Activated naive CD4-positive, alpha-beta T cell treated with anti-CD3 and anti-CD28 coated beads, Interleukin-2, amount 50 U/mL, for 72 hours (primary cell): ENCODE measurements at places on chromosomes 3 and 15. TPM values are rescaled to one million over a fixed set of nuclear protein-coding genes. Genes with fewer than 3 reads are reported as not detected.

Gene EFCAB12
- 0.93 TPM for total RNA-seq

Gene CLDN1
- total RNA-seq, result 1.4 TPM

Gene ARID3B
- total RNA-seq, result 25.7 TPM

Gene IRAK2
- 4.3 TPM for total RNA-seq

Gene PRRT3
- 6.7 TPM for total RNA-seq

Gene EIF5A2
- 4.1 TPM for total RNA-seq

- DNase-seq, result no peak
These were observed 107.2 kb upstream of the HACD2 start for GRCh38 chr3:123692041-123692440.

GRCh38 chr3:46375218-46375617 is 4.5 kb downstream of the CCR5 start:
- no peak for DNase-seq

DNA sequence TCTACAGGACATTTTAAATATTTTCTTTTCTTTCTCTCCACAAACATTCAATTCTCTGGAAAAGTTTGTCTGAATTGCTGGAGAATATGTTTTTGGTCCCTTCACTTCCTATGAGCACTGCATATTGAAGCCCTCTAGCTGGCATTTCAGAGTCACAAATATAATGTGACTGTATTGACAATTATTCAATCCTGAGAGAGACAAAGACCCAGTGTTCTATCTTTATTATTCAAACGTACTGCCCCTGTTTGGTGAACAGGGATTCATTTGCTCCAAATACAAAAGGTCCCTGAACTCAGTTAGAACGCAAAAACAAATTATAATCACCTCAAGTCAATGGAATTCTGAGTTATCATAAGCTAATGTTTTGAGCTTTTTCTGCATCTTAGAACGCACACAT is 173.1 kb upstream of the CDIN1 start:
- DNase-seq, result no peak

DNA sequence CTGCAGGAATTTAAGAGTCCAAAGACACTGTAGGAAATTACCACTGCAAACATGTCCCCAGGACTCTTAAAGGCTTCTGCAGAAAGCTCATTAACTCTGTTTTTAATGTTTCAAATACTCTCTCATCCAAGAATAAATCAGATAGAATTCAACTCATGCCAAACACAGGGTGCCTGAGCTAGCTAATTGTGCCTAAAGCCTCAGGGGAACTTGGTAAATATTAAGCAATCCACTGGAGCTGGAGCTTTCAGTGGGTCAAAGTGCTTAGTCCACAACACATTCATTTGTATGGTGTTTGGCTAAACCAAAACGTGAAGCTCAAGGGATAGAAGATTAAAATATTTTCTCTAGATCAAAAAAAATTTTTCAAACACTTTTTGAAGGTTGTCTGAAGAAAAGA is 131.4 kb downstream of the THRB start:
- DNase-seq, result no peak

- DNase-seq, result no peak
These were observed 119.5 kb downstream of the FRMD5 start for GRCh38 chr15:44075535-44075934.

GRCh38 chr3:109328202-109328601 is 9.1 kb downstream of the DPPA4 start:
- DNase-seq, result no peak

DNA sequence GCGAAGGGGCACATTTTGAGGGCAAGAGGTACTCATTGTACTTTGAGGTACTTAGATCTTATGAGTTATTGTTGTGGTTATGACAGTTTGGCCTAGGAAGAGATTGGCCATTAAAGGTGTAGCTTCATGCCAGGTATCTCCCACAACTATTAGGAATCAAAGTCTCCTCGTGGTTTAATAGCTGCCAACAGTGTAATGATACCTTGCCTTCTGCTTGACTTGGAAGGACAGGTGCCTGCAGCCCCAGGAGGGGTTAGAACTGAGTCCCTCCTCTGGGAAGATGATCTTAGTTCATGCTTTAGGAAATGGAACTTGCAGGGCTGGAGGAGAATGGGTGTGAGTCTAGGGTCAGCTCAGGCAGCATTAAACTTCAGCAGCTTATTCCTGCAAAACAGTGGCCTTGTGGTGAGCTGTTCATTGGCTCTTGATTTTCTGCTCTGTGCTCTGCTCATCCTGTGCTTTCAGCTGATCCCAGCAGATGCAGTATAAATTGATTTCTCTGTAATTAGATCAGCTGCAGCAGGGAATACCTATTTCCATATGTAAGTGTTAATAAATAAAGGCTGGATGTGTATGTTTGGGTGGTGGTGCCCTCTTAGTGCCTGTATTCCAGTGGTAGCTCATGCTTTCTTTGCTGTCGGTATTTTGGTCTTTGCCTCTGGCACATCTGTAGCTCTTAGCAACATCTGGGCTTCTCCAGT is 40.5 kb downstream of the ZNF609 start:
- no peak for DNase-seq

DNA sequence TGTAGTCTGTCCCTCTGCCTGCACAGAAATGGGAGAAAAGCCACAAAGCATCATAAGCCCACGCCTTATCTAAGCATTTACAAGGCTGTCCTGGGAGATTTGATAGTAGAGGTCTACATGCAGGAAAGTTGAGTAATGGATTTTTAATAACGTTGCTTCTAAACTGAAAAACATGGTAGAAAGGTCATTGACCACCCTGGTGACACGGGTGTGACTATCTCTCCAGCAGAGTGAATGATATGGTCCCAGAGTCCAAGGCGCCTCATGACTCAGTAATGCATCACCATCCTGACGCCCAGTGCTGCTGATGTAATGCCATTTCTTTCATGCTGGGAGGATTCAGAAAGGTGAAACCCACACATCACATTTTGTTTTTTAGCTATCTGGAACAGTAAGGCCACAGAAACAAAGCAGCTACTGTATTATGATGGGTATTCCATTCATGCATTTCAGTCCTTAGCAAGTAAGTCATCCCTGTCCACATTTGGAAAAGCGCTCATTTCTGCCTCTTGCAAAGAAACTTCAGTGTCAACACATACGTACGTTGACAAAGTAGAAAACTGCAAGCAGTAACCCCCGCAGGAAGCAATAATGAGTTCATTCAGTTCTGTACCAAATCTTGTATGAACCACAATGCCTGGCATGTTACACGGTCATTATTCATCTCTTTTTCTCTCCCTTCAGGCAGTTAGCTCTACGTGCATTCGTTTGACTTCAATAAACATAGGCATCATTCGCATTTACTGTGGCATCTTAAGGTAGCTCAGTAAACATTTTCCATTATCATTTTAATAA is 483.5 kb downstream of the GABRG3 start:
- no peak for DNase-seq

DNA sequence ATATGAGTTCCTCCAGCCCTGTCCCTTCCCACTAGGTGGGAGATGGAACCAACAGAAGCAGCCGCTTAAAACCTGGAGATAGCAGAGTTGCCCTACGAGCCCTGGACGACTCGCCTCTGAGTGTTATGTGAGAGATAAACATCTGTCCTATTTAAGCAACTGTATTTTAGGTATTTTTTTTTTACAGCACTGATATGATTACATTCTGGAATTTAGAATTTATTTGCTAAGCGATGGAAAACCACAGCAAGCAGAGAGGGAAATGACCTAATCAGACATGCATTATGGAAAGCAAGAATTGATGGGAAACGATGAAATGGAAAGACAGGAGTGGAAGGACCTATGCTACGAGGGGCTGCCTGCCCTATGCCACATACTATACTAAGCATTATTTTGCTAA is 379.0 kb upstream of the IL12A start:
- no peak for DNase-seq

DNA sequence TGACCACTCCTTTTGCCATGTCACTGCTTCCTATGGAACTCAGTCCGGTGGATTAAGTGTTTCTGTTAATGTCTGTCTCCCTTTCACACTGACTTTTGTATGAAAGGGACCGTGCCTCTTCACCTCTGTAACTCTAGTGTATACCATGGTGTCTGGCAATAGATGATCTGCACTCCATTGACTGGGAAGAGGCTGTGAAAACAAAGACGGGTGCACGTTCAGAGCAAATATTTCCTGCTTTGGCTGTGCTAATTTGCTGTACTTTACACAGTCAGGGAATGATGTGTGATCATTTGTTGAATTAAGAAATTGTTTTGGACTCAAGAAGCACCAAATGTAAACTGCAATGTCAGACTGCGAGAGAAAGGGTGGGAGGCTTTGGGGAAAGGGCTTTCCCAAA is 315.2 kb downstream of the RORA start:
- no peak for DNase-seq

DNA sequence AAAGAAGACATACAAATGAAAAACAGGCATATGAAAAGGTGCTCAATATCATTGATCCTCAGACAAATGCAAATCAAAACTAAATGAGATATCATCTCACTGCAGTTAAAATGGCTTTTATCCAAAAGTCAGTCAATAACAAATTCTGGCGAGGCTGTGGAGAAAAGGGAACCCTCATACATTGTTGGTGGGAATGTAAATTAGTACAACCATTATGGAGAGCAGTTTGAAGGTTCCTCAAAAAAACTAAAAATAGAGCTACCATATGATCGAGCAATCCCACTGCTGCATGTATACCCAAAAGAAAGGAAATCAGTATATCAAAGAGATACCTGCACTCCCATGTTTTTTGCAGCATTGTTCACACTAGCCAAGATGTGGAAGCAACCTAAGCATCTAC is 165.8 kb downstream of the PLCL2 start:
- no peak for DNase-seq

DNA sequence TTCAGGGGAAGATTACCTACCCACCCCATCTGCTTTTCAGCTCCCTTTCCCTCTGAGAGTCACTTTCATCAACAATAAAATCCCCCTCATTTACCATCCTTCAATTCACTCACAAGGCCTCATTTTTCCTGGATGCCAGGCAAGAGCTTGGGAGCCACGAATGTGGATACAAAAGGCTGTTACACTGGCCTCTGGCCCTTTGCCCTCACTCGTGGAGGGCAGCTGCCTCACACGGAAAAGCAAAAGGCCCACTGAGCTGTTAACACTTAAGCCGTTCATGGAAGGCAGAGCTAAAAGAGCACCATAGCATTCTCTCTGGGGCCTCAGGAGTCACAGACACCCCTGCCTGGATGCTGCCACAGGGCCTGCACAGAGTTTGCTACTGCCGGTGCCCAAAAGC is 102.4 kb upstream of the TUSC7 start:
- DNase-seq, result no peak

- DNase-seq, result no peak
These were observed 60.0 kb upstream of the CHD2 start for GRCh38 chr15:92840149-92840548.

DNA sequence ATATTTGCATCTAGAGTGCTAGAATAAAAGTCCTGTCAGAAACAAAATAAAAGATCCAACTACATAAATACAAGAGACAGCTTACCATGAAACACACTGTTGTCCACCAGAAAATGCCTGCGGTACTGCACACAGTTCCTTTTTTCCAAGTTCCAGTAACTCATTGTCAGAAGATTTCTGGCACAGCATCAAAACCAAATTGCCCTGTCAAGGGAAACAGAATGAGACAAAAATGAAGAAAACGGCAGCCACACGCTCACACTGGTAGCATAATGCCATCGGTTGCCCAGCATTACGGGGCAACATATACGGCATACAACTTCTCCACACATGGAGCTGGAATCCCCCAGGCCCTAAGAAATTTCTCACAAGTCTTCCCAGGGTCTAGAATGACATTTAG is 40.8 kb downstream of the PLCH1 start:
- no peak for DNase-seq
